Activated T-helper 2 cell treated with anti-CD3 and anti-CD28 coated beads, Interferon-gamma antibody, Interleukin-2, Interleukin-4, amounts not matched to agents 10 μg/mL and 5 μg/mL and 100 μg/mL, durations not matched to agents 14 hours and 24 hours and 36 hours (primary cell): ENCODE measurements at places on chromosomes 1 and 21. TPM values are rescaled to one million over a fixed set of nuclear protein-coding genes. Genes with fewer than 3 reads are reported as not detected.
A peak's percentile ranks its signal among the peaks of the same experiment; 100 is the strongest.

GRCh38 chr1:110610696-110611286 lies 4.6 kb upstream of the KCNA2 start:
- peaks cover 12% of the 10 kb centered on the region for H3K4me1 ChIP-seq
- no peak overlapping the region for H3K4me3 ChIP-seq
- no peak overlapping the region for H3K27ac ChIP-seq
- no peaks in the 10 kb centered on the region for H3K36me3 ChIP-seq
- no peak for DNase-seq

DNA sequence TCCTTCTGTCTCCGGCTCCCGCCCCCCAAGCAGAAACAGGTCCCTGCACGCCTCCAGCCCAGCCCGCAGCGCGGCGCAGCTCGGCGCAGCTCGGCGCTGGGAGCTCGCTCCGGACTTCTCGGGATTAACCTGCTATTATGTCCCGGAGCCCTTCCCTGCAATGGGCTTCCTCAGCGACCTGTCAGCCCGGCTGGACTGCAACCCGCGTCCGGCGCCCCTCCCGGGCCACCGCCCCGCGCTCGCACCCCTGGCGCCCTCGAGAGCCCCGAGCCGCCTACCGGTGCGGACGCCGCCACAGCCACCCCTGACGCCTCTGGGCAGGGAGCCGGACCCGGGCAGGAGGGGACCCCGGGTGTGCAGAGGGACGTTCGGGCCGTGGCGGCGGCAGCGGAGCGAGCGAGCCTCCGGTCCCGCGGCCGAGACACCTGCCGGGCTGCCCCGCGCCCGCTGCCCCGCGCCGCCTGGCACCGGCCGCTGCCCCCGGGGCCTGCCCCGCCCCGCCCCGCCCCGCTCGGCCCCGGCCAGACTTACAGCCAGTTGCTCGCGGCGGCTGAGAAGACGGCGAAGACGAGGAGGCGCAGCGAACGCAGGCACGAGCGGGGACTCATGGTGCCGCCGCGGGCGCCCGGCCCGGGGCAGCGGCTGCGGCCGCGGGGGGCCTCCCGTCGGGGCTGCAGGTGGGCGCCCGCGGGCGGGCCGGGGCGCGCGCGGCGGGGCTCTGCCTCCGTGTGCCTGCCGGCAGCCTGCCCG lies 407 bp downstream of the WNT4 start:
- no peak overlapping the region for H3K4me3 ChIP-seq
- no peaks in the 10 kb centered on the region for H3K4me1 ChIP-seq
- H3K36me3 ChIP-seq, result no peaks in the 10 kb centered on the region

C1orf185 gene
- total RNA-seq, result not detected in 2 replicates

GRCh38 chr1:35935442-35936388 lies 4.8 kb downstream of the AGO3 start:
- peaks cover under 1% of the 10 kb centered on the region for H3K36me3 ChIP-seq
- peaks cover 26% of the 10 kb centered on the region for H3K4me1 ChIP-seq
- H3K27ac ChIP-seq, result no peak overlapping the region
- H3K4me3 ChIP-seq, result no peak overlapping the region

GRCh38 chr1:153883223-153883622 lies 39.5 kb downstream of the GATAD2B start:
- H3K4me1 ChIP-seq, result peaks cover 9% of the 10 kb centered on the region
- peaks cover 17% of the 10 kb centered on the region for H3K36me3 ChIP-seq
- no peak for DNase-seq

SLC25A33 gene
- total RNA-seq, result 9.6 and 10.4 TPM in 2 replicates

- H3K4me3 ChIP-seq, result no peak overlapping the region
- H3K36me3 ChIP-seq, result no peaks in the 10 kb centered on the region
- no peaks in the 10 kb centered on the region for H3K27me3 ChIP-seq
- no peaks in the 10 kb centered on the region for H3K4me1 ChIP-seq
- H3K27ac ChIP-seq, result no peak overlapping the region
These were observed 413.8 kb upstream of the NFIA start for GRCh38 chr1:60668585-60668984.

RHD gene
- not detected in 2 replicates for total RNA-seq

NECTIN4 gene
- 0.05 TPM in 1 of 2 replicates, not detected in the other for total RNA-seq

DNA sequence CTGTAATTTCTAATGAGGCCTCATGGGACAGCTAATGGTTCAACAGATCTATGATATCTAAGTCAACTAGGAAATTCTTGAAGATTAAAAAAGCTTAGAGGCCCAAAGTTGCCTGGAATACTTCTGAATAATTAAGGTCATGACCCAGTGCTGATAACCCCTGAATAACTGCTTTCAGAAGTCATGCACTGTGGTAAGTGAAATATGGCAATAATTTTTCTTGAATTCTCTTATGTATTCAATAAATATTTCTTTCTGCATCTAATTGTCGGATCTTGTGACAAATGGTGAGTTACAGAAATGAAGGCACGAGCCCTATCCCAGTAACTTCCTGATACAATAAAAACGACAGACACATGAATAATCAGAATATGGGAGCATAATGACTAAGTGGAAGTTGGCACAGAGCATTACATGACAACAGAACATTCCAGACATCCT lies 219.3 kb upstream of the GREM2 start:
- H3K4me3 ChIP-seq, result no peak overlapping the region
- no peak overlapping the region for H3K27ac ChIP-seq

DNA sequence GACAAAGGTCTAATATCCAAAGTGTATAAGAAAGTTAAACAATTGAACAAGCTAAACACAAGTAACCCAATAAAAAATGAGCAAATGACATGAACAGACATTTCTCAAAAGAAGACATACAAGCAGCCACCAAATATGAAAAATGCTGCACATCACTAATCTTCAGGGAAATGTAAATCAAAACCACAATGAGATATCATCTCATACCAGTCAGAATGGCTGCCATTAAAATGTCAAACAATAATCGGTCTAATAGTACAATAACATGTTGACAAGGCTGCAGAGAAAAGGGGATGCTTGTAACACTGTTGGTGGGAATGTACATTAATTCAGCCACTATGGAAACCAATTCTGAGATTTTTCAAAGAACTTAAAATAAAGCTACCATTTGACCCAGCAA lies 264.1 kb downstream of the AKT3 start:
- no peak overlapping the region for H3K4me3 ChIP-seq
- no peak for DNase-seq
- peaks cover 32% of the 10 kb centered on the region for H3K4me1 ChIP-seq
- peaks cover 69% of the 10 kb centered on the region for H3K36me3 ChIP-seq
- no peaks in the 10 kb centered on the region for H3K27me3 ChIP-seq

CACNA1S gene
- total RNA-seq, result not detected in 2 replicates

- H3K4me1 ChIP-seq, result peaks cover 28% of the 10 kb centered on the region
- peak overlapping the region; percentile 96 for H3K4me3 ChIP-seq
- no peaks in the 10 kb centered on the region for H3K27me3 ChIP-seq
- peaks cover 39% of the 10 kb centered on the region for H3K36me3 ChIP-seq
- DNase-seq, result no peak
These were observed 609 bp upstream of the CHTOP start for GRCh38 chr1:153633161-153633753.

- DNase-seq, result no peak
- H3K4me1 ChIP-seq, result no peaks in the 10 kb centered on the region
- H3K27me3 ChIP-seq, result peaks cover 2% of the 10 kb centered on the region
- no peak overlapping the region for H3K4me3 ChIP-seq
These were observed 8.5 kb downstream of the CELSR2 start for GRCh38 chr1:109257682-109258421.

- no peaks in the 10 kb centered on the region for H3K4me1 ChIP-seq
- H3K27me3 ChIP-seq, result no peaks in the 10 kb centered on the region
- DNase-seq, result no peak
- H3K4me3 ChIP-seq, result no peak overlapping the region
These were observed 447.8 kb downstream of the AMY1C start for GRCh38 chr1:104197516-104197915.

UBE4B gene
- 37.2 and 37.7 TPM in 2 replicates for total RNA-seq

GRCh38 chr1:167933788-167934187 lies 2.7 kb upstream of the DCAF6 start:
- no peaks in the 10 kb centered on the region for H3K27me3 ChIP-seq
- peak overlapping the region; percentile 43 for H3K27ac ChIP-seq
- H3K36me3 ChIP-seq, result peaks cover 3% of the 10 kb centered on the region
- H3K4me3 ChIP-seq, result no peak overlapping the region

GRCh38 chr1:52554756-52555155 lies 1.9 kb upstream of the TUT4 start:
- H3K27me3 ChIP-seq, result peaks cover 6% of the 10 kb centered on the region
- H3K27ac ChIP-seq, result no peak overlapping the region
- H3K4me1 ChIP-seq, result peaks cover 10% of the 10 kb centered on the region
- peak overlapping the region; percentile 66 for H3K4me3 ChIP-seq
- H3K36me3 ChIP-seq, result no peaks in the 10 kb centered on the region

GRCh38 chr21:16678429-16679160 lies 834.2 kb upstream of the CXADR start:
- H3K4me1 ChIP-seq, result no peaks in the 10 kb centered on the region
- no peaks in the 10 kb centered on the region for H3K36me3 ChIP-seq
- no peak overlapping the region for H3K4me3 ChIP-seq
- DNase-seq, result no peak
- no peak overlapping the region for H3K27ac ChIP-seq
- H3K27me3 ChIP-seq, result no peaks in the 10 kb centered on the region
